PC-9 (cell line): ENCODE measurements at places on chromosomes 7 and 10. TPM values are rescaled to one million over a fixed set of nuclear protein-coding genes. Genes with fewer than 3 reads are reported as not detected.

The SPDYE8 gene
- total RNA-seq = not detected in 2 replicates

The NPY4R gene
- 2.9 and 3.1 TPM in 2 replicates for total RNA-seq

- DNase-seq = peak; percentile 96
Measured at GRCh38 chr10:44978570-44979280, at the start of gene DEPP1. Gene DEPP1 (minus strand): TSS chr10:44978809. CDS start chr10:44978030, 779 bp downstream.

- no peak for DNase-seq
Measured at GRCh38 chr7:35487402-35487801, 207.5 kb downstream of the HERPUD2 start.

- no peak for DNase-seq
Measured at GRCh38 chr7:101819913-101820522, 2.6 kb downstream of the CUX1 start.

DNA sequence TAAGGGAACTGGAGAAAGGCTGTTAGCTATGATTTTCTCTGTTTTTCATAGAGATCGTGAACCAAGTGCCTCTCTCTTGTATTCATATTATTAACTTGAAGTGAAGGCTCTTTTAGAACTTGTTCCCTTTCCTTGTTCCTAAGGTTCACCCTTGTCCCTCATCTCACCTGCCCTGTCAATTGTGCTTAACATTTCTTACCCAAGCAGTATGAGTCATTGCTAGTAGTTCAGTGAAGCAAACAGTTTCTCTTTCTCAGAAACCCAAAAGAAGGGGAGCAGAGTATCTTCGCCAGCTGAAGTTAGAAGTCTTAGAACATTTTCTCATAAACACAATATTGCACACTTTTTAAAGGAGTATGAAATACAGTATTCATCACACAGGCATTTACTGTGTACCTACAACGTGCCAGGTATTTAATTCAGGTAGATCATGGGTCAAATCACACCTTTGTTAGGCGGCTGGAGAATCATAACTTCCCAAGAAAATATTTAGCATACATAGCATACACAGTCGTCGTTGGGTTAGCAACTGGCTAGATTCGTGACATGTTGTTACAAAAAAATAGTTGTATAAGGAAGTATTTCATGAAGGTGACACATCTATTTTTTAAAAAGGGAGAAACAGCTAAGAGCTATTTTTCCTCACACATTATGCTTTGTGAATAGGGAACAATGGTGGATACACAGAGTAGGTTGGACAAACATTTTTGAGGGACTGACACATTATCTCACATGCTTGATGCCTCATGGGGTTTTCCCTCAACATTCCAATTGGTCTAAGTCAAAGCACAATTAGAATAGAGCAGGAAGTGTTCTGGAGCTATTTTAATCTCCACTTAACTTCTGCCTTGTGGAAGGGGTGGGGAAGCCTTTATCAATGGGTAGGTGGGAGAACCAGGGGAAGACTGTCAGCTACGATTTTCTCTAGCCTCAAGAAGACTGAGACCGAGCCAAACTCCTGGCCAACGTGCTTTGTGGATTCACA, 13.2 kb downstream of the HDAC9 start:
- DNase-seq = peak; percentile 59

- no peak for DNase-seq
Measured at GRCh38 chr7:101832205-101832631, 14.8 kb downstream of the CUX1 start.
